ENCODE measurements at places on chromosomes 7 and 10.

DNA sequence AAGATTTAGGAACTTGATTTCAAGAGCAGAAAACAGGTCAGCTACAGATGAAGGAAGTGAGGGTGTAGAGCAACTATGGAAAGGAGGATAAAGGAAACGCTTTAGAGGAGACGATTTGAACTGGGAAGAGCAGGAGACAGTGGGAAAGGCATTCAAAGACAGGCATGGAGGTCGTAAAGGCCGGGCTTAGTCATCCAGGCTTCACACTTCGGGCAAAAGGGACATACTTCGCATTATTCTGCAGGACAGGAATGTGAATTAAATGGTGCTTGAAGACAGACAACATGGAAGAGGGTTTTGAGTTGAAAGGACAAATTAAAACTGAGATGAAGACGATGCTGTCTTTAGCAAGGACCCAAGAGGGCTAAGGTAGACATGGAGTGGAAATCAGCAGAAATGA, 8.1 kb downstream of the FAM171A1 start:
- DNase-seq, result no peak

GRCh38 chr7:139023076-139023475, 12.8 kb downstream of the ZC3HAV1L start:
- DNase-seq, result no peak

GRCh38 chr7:40697653-40698052, 562.8 kb downstream of the SUGCT start:
- no peak for DNase-seq

DNA sequence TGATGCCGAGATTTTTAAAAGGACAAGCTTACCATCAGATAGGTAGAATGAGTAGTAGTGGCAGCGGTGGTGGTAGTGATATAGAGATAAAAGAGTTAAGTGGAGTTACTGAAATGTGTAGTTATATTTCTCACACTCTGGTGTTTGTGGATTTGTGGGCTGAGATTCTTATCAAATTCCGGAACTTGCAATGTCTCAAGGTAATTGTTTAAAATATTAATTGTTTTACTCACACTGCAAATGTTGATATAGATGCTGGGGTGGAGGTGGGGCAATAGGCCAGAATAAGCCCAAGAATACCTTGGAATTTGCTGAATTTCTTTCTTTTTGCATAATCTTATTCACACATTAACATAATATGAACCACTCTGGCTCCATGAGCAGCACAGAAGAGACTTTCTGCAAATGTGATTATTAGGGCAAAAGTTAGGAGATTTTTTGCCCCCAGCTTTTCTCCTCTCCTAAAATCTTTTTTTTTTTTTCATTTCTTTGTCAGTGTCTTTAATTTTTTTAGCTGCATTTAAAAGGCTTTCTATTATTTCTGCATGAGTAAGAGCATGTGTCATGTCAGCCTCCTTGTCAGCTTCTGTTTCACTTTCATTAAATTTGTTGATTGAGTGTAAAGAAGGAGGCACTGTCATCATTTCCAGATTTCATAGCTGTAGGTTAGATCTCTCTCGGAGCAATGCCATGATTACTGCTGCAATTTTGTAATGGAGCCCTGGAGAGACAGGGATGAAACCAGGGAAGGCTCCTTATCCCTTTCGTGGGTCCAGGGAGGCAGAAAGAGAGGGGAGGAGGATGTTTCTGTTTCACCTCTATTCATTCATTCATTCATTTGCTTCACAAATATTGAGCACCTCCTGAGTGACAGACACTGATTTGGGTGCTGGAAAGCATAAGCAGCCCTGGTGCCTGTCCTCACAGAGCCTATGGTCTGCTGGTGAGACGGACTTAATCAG, 13.1 kb upstream of the SGMS1 start:
- no peak for DNase-seq

GRCh38 chr7:1661461-1661860, 8.6 kb upstream of the ELFN1 start:
- no peak for DNase-seq

- DNase-seq, result no peak
Observed at GRCh38 chr7:45920502-45921380, at the start of gene IGFBP3. Gene IGFBP3 (minus strand): TSS chr7:45921272. CDS start chr7:45921140, 132 bp downstream.

Data from stimulated activated CD8-positive, alpha-beta memory T cell treated with anti-CD3 and anti-CD28 coated beads, Interleukin-15, amount 100 ng/mL, for 4 hours (primary cell).